ENCODE measurements at places on chromosomes 5 and 9. TPM values are rescaled to one million over a fixed set of nuclear protein-coding genes. Genes with fewer than 3 reads are reported as not detected.

The GABRA6 gene
- not detected for total RNA-seq

The FCN2 gene
- not detected for total RNA-seq

The IL3 gene
- total RNA-seq: not detected

The SLC34A3 gene
- not detected for total RNA-seq

The PCDHGA11 gene
- 12.0 TPM for total RNA-seq

The PCDHB8 gene
- 0.32 TPM for total RNA-seq

The PLAC8L1 gene
- not detected for total RNA-seq

The SHOC1 gene
- total RNA-seq: not detected

The C9orf152 gene
- total RNA-seq: not detected

The FOXD4L5 gene
- total RNA-seq: 0.09 TPM

The SEMA5A gene
- 9.9 TPM for total RNA-seq

The CXCL14 gene
- not detected for total RNA-seq

The PCDHB7 gene
- total RNA-seq: 0.32 TPM

The GAPVD1 gene
- 28.4 TPM for total RNA-seq

The ST8SIA4 gene
- 0.09 TPM for total RNA-seq

The IL7R gene
- total RNA-seq: 0.79 TPM

The CLIC3 gene
- 8.2 TPM for total RNA-seq

Data from bronchial smooth muscle cell (primary cell).